ENCODE measurements at places on chromosomes 4 and X.
A peak's percentile ranks its signal among the peaks of the same experiment; 100 is the strongest.

DNA sequence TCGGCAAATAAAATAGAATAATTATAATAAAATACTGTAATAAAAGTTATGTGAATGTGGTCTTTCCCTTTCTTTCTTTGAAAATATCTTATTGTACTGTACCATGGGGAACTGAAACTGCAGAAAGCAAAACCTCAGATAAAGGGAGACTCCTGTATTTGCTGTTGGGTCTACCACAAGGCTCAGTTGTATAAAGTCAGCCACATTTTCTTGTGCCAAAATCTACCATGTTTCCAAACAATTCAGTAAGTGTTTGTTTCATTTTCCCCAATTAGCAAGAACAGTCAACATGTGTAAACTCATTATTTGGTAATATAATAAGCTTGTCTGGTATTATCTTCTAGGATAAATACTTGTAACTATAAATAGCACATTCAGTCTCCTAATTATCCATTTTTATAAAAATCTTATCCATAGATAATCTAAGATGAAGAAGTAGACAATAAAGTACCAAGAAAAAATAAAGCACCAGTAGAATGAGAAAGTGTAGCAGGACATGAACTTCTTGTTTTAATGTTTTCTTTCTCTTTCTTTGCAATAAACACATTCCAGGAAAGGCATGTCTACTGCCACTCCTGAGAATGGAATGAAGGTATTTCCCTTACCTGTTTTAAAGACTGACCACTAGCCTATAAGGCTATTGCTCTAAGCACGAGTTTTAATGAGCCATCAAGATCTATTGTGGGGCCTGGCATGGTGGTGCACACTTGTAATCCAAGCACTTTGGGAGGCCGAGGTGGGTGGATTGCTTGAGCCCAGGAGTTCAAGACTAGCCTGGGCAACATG, 15.0 kb upstream of the OTUD4 start:
- no peak for DNase-seq

DNA sequence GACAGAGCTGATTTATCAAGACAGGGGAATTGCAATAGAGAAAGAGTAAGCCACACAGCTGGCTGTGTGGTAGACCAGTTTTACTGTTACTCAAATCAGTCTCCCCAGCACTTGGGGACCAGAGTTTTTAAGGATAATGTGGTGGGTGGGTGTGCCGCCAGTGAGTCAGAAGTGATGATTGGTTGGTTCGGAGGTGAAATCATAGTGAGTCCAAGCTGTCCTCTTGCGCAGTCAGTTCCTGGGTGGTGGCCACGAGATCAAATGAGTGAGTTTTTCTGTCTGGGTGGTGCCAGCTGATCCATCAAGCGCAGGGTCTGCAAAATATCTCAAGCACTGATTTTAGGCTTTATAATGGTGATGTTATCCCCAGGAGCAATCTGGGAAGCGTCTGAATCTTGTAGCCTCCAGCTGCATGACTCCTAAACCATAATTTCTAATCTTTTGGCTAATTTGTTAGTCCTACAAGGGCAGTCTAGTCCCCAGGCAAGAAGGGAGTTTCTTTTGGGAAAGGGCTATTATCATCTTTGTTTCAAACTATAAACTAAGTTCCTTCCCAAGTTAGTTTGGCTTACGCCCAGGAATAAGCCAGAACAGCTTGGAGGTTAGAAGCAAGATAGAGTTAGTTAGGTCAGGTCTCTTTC, 44.0 kb upstream of the PPP1R2C start:
- DNase-seq, result no peak

DNA sequence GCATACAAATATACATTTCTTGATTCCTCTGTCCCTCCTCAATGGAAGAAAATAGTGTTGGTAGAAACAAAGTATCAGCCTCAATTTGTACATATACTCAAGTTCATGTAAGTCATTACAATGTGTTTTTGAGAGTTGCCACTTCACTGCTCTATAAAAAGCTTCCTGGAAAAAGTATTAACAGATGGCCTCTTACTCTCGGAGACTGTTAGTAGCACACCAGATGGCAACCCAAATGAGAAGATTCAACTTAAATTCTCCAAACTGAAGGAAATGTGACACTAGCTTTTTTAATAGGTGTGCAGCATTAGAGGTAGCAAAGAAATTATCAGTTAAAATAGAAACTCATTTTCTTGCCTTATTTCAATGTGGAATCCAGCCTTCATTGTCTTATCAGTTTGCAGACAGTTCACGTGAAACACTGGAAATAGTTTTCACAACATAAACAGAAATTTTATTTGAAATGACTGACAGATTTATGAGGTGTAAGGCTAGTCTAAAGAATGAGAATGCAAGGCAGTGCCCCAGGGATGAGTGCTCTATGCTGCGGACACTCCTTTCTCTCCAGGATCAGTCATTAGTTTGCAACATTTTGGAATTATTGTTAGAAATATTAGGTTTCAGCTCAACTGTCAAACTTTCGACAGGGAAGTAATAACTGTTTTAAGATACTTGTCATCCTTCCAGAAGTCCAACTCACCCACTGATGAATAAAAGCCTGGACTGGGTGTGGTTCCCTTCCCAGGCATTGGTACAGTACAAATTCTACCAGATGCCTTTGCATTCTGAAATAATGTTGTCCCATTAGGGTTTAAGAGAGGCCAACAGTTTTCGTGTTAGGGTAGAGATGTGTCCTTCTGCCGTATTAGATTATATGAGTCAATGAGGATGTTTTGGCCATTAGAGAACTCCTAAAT, 50.9 kb downstream of the IDS start:
- DNase-seq, result no peak

DNA sequence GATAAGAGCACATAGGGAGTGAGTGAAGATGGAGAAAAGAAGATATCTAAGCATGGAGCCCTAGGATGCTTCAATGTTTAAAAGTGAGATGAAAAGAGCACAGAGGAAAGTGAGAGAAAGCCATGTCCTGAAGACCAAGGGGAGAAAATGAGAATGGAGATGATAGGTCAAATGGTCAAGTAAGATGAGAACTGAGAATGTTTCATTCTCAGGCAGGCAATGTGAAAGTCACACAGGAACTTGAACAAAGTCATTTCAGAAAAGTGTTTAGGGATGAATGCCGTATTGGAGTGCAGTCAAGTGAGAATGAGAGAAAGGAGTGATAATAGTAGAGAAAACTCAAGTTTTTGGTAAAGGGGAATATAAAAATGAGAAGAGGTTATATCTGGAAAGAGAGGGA, 148.7 kb upstream of the PTCHD1 start:
- DNase-seq, result no peak

DNA sequence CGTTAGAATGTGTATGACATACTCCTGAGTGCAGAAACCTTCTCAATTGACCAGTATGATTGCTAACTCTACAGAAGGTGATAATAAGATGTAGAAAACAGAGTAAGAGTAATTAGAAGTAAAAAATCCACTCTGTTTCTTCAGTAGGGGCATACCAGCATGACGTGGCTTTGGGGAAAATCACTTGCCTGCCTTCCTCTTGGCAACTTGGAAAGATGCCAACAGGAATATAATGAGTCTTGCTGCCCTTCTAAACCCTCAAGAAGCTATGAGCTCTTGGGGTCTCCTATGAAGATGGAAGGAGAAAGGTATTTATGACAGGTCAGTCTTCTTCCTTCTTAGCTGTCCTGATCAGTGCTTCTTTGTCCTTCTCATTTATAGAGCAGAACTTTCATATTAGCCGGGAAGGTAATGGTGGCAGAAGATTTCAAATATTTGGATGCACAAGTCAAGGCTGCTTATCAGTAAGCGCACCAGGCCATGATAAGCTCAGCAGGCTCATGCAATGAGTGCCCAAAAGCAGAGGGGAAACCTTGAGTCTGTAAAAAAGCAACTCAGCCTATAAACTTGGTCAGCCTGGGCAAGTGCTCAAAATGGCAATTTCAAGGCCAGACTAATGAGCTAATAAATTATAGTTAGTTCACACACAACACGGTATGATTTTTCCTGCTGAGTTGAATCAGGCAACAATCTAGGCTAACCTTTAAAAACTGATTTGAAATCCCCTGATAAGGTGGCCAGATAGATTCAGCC, 69.7 kb upstream of the PPARGC1A start:
- DNase-seq, result no peak

GRCh38 chr4:111991163-111991562, 154.1 kb upstream of the FAM241A start:
- DNase-seq, result no peak

DNA sequence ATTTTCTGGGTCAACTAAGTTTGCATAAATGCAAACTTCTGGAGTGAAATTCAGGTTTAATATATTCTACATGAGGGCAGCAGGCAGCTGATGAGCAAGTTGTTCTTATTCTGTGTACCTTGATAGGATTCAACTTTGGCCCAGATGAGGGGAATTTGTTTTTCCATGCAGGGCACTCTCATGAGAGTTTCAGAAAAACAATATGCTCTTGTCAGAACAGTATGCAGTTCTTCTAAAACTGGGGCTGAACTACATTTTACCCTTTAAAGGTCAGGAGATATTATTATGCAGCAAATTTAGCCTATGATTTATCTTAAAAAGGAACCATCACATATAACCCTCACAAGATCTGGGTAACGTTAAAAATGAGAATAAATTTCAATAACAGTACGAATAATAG, 19.2 kb downstream of the GPRIN3 start:
- no peak for DNase-seq

GRCh38 chr4:24274381-24274941, 309.9 kb downstream of the DHX15 start:
- DNase-seq, result peak; percentile 53

DNA sequence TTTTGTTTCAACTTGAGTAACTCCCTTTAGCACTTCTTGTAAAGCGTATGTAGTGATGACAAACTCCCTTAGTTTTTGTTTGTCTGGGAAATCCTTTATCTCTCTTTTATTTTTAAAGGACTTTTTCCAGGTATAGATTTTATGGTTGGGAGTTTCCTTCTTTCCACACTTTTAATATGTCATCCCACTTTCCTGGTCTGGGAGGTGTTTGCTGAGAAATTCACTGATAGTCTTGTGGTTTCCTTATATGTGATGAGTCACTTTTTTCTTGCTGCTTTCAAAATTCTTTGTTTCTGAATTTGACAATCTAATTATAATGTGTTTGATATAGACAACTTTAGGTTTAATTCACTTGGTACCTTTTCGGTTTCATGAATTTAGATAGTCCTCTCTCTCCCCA, 353.9 kb downstream of the GPAT3 start:
- DNase-seq, result peak; percentile 41

DNA sequence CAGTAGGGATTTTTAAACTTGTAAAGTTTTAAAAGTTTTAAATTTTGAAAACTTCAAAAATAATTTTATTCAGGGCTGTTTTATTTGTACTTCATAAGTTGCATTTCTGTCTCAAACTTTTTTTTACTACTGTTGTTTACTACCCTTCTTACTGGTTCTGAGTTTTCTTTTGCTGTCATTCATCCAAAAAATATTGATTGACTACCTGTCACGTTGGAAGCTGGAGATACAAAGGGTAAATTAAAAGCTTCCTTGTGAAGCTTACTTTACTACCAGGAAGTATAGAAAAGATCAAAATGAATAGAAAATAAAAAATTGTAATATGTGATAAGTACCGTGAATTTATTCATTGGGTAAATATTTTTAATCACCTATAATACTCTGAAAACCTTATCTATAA, 49.4 kb upstream of the MCUB start:
- no peak for DNase-seq

DNA sequence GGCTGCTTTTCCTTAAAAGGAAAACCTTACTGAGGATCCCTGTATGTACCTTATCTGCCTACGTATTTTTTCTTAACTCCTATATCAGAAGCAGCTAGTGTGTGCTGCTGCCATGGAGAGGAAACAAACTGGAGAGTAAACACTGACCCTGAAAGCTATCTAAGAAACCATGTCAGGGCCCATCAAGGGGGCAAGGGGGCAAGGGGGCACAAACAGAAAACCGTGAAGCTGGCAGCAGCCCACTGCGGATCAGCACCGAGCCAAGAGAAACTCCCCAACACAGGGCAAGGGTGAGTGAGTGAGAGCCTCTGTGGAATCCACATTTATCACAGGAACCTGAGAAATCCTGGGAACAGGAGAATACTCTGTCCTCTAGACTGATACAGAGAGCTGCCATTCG, 1204.2 kb downstream of the PCDH18 start:
- no peak for DNase-seq

All from HS-5 (cell line).